ENCODE measurements at places on chromosomes 6 and 20.
A peak's percentile ranks its signal among the peaks of the same experiment; 100 is the strongest.

DNA sequence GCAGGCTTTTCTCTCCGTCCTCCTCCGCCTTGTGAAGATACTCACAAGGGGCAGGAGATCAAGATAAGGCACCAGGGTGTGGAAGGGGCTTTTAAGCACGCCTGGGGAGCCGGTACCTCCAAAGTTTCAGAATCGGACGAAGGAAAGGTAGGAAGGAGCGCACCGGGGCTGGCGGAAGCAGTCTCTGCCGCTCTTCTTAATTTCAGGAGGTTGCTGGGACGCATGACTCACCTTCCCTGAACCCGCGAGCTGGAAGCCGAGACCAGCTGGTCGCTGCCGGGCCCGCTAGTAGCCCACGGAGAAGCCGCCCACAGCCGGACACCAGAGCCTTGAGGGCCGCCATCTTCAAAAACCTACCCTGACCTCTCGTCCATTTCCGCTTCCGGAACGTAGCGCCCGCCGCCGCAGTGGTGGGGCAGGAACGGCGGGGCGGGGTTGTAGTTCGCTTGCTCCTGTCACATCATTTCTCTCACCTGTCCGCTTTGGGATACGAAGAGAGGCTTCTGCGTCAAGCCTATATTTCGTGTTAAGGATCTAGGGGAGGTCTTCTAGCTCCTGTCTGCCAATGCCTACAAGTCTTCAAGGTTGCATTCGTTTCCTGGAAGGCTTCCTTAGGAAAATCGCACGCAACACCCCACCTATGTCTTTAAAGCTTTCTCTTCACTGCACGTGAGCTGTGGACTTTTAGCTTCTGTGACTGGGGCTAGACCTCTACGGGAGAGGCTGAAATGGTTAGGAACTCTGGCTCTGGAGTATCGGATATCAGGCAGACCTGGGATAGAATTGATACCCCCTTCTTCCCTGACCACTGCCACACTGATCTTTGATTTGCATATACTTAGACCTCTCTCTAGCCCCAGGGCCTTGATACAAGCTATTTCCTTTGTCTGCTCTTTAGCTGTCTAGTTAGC is at the start of gene MRPS18A:
MRPS18A (minus strand) TSS at position 355 of the 911 bp plus-strand sequence; CDS start at position 343, 12 bp downstream.
- no peak for DNase-seq

DNA sequence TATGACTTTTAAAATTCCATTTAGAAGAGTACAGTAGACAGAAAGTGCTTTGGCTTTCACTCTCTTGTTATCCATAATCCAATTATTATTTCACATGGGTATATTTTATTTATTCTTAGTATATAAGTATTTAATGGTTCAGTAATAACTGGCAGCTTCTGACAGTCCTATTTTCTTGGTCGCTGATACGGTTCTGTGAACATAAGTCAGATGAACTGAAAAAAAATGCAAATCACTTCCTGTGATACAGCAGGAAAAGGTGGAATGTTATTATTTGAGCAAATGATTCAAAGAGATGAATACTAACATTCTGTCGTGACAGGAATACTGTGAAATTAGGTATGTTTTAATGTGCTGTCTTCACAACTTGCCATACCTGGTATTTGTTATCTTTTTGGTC is 132.3 kb downstream of the ARHGAP18 start:
- no peak for DNase-seq

- DNase-seq = no peak
Measured at GRCh38 chr6:165937564-165938358, 229.9 kb downstream of the TBXT start.

GRCh38 chr6:135054226-135054568 is 425 bp downstream of the HBS1L start:
- no peak for DNase-seq

- no peak for DNase-seq
Measured at GRCh38 chr20:37464611-37465010, 56.4 kb upstream of the NNAT start.

GRCh38 chr6:12012558-12013306 is 620 bp downstream of the HIVEP1 start:
- DNase-seq = peak; percentile 80

DNA sequence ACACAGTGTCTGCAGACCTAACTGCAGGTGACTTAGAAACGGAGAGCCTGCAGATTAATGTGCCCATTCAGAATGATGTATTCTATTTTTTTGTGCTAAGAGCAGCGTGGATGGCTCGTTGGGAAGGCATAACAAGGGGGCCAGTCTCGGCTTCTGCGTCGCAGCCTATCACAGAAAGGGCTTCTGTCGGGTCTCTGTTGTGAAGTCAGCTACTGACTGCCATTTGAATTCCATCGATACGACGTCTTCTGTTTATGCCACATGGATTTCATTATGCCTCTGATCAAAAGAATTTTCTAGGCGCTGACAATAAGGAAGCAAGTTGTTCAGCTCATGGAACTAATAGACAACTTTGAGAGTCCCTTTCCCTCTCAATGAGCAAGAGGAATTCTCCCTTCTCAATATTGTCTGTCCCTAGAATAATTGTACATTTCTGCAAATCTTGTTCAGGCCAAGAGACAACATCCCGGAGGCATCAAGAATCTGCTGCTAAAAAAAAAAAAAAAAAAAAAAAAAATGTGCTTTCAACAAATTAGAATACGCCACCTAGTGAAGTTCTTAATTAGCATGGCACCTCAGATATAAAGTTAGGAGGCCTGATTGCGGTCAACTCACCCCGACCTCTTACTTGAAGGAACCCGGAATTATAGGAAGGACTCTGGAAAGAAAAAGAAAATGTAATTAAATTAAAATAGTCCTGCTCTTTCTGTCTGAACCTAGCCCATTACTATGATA is 223.9 kb downstream of the TSHZ2 start:
- peak; percentile 23 for DNase-seq

DNA sequence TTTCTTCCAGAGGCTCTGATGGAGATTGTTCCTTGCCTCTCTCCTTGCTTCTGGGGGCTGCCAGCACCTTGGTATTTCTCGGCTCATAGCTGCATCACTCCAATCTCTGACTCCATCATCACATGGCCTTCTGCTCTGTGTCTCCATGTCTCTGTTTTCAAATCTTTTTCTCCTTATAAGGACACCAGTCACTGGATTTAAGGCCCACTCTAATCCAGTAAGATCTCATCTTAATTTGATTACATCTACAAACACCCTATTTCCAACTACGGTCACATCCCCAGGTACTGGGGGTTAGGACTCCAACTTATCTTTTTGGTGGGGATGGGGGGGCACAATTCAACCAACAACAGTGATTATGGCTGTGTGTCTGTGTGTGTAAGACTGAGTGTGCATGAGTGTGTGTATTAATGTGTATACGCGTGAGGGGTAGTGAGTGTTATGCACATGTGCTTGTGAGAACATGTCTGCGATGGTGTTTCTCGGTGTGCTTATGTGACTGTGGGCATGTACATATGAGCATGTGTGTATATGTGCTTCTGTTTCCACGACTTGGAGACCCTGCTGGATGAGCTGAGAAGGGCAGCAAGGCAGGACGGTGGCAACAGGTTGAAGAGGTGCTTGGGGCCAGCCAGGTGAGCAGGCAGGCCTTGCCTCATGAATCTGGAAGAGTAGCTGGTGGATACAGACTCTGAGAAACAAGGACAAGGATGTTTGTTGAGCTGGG is 130.5 kb downstream of the MRPL14 start:
- no peak for DNase-seq

DNA sequence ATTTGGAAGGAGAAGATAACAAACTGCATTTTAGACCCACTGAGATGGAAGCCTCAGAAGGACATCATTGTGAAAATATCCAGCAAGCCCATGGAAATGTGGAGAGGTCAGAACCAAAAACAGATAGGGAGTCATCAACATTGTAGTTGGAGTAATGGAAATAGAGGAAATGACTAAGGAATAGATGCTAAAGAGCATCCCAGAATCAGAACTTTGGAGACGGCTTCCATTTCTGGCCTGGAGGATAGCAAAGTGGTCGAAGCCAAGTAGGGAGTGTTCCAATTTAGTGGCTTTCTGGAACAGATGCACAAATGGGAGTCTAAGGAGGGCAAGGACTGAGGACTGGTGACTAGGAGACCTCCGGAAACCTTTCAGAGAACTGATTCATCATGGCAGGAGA is 3.6 kb downstream of the BEND6 start:
- no peak for DNase-seq

- DNase-seq = no peak
Measured at GRCh38 chr6:96917098-96917497, 7.4 kb upstream of the KLHL32 start.

- peak; percentile 90 for DNase-seq
Measured at GRCh38 chr20:48295445-48295903, 510.2 kb upstream of the SULF2 start.

Data from muscle of back (tissue), 13 donors.